ENCODE measurements at places on chromosomes 3 and 15.
A peak's percentile ranks its signal among the peaks of the same experiment; 100 is the strongest.

DNA sequence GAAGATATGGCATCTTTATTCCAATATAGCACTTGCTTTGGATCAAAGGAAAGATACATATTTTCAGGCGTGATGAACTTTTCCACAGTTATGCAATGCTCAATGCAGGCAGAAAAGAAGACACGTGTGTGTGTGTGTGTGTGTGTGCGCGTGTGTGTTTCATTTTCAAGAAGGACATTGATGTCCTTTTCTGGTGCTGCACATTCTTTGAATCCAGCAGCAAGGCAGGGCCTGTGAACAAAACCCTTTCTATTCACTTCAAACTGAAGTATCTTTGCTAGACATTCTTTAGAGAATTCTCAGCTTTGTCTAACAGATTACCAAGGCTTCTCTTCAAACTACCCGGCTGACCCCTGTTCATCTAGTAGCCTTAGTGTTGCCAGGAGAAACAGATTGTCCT lies 124.6 kb downstream of the CD47 start:
- DNase-seq = no peak

- no peak for DNase-seq
These were observed 66.7 kb downstream of the BOC start for GRCh38 chr3:113277941-113278598.

- no peak for DNase-seq
These were observed 116.3 kb downstream of the PGPEP1L start for GRCh38 chr15:98891301-98891700.

DNA sequence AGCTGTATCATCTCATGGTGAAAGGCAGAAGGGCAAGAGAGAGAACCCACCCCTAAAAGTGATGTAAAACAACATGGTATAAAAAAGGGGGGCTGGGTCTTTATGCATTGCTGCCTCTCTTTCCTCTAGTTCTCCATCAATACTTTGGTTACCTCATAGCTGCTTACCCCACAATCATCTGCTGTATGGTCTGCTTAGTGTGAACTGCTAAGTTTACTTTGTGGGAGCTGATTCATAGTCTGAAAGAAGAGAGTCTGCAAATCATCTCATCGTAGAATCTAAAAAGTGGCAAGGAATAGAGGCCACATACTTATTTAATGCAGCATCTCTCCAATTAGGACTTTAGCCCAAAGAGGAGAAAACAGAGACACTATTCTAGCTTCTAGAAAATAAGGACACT lies 546.8 kb downstream of the GBE1 start:
- no peak for DNase-seq

GRCh38 chr3:134312072-134312872 lies 61.6 kb upstream of the RYK start:
- DNase-seq = no peak

GRCh38 chr3:61936344-61936937 lies 375.1 kb downstream of the PTPRG start:
- no peak for DNase-seq

GRCh38 chr3:63878394-63879060 lies 14.9 kb downstream of the ATXN7 start:
- no peak for DNase-seq

- DNase-seq = no peak
These were observed 141.5 kb upstream of the TPM1 start for GRCh38 chr15:62901087-62901486.

DNA sequence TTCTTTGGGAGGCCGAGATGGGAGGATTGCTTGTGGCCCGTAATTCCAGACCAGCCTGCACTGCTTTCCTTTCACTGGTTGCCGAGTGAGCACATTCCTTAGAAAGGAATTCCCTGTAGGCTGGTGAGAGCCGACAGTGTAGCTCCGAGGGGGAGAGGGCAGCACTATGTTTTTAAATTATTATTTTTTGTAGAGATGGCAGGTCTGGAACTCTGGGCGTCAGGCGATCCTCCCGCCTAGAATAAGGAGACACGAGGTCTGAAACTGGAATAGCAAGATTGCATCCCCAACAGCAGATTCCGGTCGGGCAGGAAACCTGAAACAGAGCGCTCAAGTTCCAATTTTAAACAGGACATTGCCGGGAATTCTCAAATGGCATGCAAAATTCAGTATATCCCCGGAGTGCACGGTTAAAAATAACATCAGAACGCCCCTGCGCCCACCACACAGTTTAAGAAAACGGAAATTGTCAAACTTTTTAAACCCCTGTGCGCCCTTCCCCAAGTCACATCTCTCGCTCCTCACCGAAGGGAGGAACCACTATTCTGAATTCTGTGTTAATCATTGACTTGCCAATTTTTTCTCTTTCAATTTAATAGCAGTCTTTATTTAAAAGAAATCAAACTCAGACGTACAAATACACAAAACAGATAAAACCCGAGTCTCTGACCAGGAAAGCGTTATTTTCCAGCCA lies 643 bp upstream of the RNU5B-1 start:
- peak; percentile 79 for DNase-seq

GRCh38 chr15:67146234-67146633 lies 80.8 kb downstream of the SMAD3 start:
- peak; percentile 65 for DNase-seq

DNA sequence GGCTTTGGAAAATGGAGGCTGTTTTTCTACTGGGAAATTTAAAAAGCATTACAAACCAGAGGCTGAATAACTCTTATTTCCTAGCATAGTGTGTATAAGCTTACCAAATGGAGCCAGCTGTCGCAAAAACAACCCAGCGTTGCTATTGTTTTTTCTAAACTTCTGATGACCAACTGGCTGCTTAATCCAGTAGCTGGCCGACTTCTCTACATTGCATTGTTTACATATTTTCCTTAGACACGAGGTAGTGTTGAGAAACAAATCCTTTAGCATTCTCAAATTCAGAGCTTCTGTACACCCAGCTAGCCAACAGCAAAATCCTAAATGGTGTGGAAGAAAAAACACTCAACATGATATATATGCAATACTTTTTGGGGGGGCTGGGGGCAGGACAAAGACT lies 161.0 kb upstream of the ADAMTS9 start:
- DNase-seq = peak; percentile 62

GRCh38 chr3:121703973-121704372 lies 43.3 kb upstream of the HCLS1 start:
- no peak for DNase-seq

DNA sequence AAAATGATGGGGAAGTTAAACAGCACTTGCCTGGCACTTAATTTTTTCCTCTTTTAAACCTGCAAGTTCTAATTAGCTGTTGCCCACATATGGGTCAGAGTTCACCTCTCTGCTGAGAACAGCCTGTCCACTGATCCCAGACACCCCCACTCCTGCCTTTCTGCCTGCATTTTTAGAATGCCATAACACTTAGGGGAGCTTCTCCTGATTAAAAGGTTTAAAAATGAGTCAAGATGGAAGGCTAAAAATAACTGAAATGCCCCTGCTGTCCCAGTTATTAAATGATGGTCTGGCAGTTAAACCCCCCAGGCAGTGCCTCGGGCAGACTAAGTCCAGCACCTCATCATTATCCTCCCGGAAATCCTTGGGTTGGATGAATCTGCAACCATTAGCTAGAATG lies 913.6 kb upstream of the ARPP21 start:
- no peak for DNase-seq
